ENCODE measurements at places on chromosomes 2 and 18. TPM values are rescaled to one million over a fixed set of nuclear protein-coding genes. Genes with fewer than 3 reads are reported as not detected.
A peak's percentile ranks its signal among the peaks of the same experiment; 100 is the strongest.

The IL1RN gene
- 8.6 TPM for total RNA-seq

DNA sequence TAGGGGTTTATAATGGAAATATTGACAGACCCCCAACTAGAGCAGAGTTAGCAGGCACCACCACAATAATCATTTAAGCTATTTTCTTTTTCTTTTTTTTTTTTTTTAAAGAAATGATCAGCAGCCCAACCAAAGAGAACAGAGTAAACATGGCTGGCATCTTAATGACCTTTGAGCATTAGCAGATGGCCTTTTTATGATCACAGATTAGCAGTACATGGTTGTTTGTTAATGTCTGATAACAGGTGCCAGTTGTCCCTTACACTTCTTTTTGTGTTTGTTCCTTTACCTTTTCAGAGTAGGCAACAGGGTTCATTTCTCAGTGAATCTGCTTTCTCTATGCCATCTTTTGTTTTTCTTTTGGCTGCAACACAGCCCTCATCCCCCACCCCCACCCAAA lies 747.0 kb downstream of the BCL11A start:
- no peaks in the 10 kb centered on the region for H3K27me3 ChIP-seq
- no peaks in the 10 kb centered on the region for H3K36me3 ChIP-seq
- no peaks in the 10 kb centered on the region for H3K4me1 ChIP-seq
- DNase-seq = no peak
- no peak overlapping the region for H3K4me3 ChIP-seq
- H3K27ac ChIP-seq = no peak overlapping the region

DNA sequence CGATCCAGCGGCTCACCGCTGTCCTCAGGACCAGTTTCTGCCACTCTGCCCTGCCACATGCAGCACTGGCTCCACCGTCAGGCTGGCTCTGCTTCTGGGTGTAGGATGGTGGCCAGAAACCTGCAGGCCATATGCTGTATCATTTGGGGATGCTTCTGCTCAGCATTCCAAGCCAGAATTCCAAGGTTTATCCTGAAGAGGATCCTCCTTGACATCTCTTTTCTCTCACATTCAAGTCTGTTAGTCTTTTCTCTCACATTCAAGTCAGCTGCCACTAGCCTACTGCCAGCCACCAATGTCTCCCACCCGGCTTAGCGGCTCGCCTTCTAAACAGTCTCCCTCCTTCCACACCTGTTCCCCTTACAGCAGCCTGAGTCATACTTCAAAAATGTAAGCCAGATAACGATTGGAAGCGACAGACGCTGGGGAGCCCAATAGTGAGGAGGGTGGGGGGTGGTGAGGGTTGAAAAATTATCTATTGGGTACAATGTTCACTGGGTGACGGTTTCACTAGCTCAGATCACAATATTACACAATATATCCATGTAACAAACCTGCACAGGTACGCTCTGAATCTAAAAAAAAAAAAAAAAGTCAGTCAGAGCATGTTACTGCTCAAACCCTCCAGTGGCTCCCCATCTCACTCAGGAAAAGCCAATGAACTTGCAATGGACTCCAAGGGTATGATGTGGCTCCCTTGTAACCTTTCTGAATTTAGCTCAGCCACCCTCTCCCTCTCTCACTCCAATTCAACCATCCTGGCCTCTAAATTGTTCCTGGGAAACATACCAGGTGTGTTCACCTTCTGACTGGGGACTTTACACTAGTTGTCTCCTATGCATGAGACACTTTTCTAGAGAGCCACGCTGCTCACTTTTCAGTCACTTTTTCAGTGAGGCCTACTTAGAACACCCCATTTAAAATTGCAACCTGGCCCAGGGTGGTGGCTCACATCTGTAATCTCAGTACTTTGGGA lies 38.8 kb upstream of the SP3 start:
- H3K36me3 ChIP-seq = no peaks in the 10 kb centered on the region
- H3K4me1 ChIP-seq = peaks cover 69% of the 10 kb centered on the region
- no peak overlapping the region for H3K4me3 ChIP-seq
- peak overlapping the region; percentile 70 for H3K27ac ChIP-seq
- H3K27me3 ChIP-seq = no peaks in the 10 kb centered on the region
- no peak for DNase-seq

GRCh38 chr2:101193033-101193626 lies 41.9 kb upstream of the TBC1D8 start:
- DNase-seq = no peak
- no peaks in the 10 kb centered on the region for H3K27me3 ChIP-seq
- H3K4me1 ChIP-seq = no peaks in the 10 kb centered on the region

The ALPI gene
- total RNA-seq = not detected

GRCh38 chr2:12970861-12971260 lies 254.1 kb downstream of the TRIB2 start:
- no peaks in the 10 kb centered on the region for H3K4me1 ChIP-seq
- no peaks in the 10 kb centered on the region for H3K36me3 ChIP-seq
- no peaks in the 10 kb centered on the region for H3K27me3 ChIP-seq
- DNase-seq = no peak

Data from thoracic aorta (tissue), 2 donors.